ENCODE measurements at places on chromosomes 1 and 21. TPM values are rescaled to one million over a fixed set of nuclear protein-coding genes. Genes with fewer than 3 reads are reported as not detected.
A peak's percentile ranks its signal among the peaks of the same experiment; 100 is the strongest.

GRCh38 chr1:10122926-10123325 lies 87.4 kb upstream of the KIF1B start:
- DNase-seq: no peak

- peak; percentile 80 for DNase-seq
Measured at GRCh38 chr1:30319765-30320580, 403.4 kb downstream of the MATN1 start.

- no peak for DNase-seq
Measured at GRCh38 chr21:25858325-25858724, 123.6 kb downstream of the GABPA start.

DNA sequence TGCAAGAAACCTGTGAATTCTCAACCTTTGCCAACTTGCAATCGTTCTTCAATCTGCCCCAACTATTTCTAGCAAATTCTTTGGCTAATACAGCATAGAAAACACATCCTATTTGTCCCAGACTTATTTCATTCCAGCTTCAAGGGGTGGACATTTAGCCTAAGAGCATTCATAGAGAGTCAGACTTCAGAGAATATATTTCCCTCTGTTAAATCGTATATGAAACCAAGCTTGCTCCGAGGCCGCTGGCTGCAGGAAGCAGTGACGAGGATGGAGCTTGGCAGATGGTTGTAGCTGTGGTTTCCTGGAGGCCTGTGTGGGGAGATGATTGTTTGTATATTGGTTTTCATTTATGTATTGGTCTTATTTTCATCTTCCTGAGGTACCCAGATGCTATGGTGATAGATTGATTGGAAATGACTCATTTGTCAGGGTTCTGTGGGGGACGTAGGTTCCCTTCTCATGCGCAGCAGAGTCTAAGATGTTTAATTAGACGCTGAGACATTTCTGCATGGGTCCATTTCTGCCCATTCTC lies 26.1 kb downstream of the MAN1C1 start:
- peak; percentile 46 for DNase-seq

GRCh38 chr1:217770918-217771317 lies 139.8 kb downstream of the SPATA17 start:
- no peak for DNase-seq

GRCh38 chr1:109878531-109879104 lies 32.0 kb upstream of the CSF1 start:
- no peak for DNase-seq

- DNase-seq: no peak
Measured at GRCh38 chr1:103337779-103338178, 187.7 kb upstream of the RNPC3 start.

DNA sequence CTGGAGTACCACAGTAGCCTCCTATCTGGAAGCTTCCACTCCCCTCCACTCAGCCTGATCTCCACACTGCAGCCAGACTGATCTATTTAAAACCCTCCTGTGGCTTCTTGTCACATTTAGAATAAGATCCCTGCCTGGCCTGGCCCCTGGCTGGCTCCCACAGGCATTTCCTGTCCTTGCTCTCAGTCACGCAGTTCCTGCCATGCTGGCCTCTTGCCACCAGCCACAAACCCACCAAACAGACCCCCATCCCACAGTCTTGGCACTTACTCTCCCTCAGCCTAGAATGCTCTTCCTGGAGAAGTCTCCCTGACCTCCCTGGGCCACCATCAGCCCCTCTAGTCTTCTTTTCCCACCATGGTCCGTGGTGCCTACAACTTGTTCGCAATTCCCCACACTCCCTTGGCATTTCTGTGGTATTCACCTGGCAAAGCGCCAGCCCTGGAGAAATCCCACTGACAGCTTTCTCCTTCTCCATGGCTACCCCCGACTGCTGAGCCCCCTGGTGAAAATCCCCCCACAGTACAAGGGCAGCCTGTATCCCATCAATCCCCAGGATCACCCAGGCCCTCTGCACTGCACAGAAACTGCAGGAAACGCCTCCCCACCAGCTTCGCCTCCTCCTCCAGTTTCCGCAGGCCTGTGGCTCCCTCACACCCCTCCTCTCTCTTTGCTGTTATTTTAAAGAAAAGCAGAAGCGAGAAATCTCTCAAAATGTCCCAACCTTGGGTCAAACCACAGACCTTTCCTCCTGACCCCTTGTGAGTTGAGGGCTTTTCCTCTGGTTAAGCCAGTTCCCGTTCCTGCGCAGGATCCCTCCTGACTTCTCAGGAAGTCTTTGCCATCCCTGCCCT lies 94.5 kb downstream of the SYT2 start:
- peak; percentile 88 for DNase-seq

- DNase-seq: peak; percentile 98
Measured at GRCh38 chr1:156129687-156130577, 15.4 kb downstream of the LMNA start.

DNA sequence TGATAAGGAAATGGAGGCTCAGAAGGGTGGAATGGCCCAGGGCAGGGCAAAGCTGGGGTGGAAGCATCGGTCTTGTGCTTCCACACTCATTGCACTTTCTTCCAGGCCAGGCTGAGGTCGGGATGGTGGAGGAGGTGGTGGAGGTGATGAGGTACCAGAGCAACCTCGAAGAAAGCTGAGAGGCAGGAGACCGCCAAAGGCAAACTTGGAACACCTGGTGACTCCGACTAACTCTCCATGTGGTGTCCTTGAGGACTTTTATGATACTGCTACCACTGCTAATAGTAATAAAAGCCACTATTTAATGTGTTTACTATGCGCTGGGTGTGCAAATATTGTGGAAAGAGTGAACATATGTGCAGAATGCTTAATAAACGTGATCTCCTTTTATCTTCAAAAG lies 16.9 kb upstream of the BTG2 start:
- no peak for DNase-seq

DNA sequence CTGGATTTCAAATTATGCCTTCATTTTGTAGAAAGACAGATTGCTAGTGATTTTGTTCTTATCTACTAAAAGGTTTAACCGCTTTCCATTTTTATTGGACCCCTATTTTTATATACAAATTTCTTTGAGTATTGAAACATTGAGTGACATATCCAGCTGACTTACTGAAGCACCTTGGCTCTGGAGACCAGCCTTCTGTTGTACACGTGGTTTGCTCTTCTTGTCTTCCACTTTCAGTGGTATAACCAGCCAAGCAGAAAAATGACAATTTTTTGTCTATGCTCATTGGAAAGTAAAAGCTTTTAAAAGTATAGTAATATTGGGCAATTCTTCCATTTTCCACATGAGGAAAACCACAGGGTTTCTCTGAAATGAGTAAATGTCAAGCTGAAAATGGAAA lies 4.4 kb downstream of the F13B start:
- no peak for DNase-seq

Gene RGS13
- not detected for total RNA-seq

Gene IL22RA1
- not detected for total RNA-seq

Gene FAM20B
- 39.0 TPM for total RNA-seq

Gene TEX38
- not detected for total RNA-seq

Gene FNDC7
- not detected for total RNA-seq

Gene HES2
- total RNA-seq: not detected

All from osteocyte (in vitro differentiated cells).